ENCODE measurements at places on chromosomes 2 and 18.

DNA sequence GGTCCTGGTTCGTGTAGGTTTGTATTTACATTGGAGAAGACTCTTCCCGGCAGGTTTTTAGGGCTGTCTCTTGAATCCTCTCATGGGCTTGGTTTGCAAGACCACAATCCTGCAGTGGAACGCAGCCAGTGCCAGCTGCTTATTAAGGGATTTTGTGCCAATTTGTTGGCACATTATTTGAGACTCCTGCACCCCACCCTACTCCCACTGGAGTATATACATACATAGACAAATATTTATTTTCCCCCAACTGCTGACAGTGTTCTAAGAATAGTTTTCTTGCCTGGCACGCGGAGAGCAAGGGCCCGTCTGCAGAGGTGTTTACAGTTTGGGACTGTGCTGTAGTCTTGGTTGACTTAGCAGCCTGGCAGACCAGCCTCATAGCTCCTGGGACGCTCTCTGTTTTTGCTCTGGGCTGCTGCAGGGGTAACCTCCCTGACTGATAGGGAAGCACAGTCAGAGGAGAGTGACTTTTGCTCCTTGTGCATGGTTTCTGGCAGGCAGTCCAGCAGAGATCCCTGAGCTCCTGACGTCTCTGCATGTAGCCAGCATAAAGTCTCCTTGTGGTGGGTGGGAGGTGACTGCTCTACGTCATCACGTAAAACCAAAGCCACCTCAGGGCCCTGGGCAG lies 1.9 kb downstream of the LDLRAD4 start:
- DNase-seq: no peak

- DNase-seq: no peak
Observed at GRCh38 chr2:11343650-11344341, 640 bp downstream of the ROCK2 start.

GRCh38 chr2:20215183-20216040 lies 9.5 kb downstream of the SDC1 start:
- no peak for DNase-seq

- no peak for DNase-seq
Observed at GRCh38 chr18:60668583-60668982, 296.0 kb upstream of the MC4R start.

DNA sequence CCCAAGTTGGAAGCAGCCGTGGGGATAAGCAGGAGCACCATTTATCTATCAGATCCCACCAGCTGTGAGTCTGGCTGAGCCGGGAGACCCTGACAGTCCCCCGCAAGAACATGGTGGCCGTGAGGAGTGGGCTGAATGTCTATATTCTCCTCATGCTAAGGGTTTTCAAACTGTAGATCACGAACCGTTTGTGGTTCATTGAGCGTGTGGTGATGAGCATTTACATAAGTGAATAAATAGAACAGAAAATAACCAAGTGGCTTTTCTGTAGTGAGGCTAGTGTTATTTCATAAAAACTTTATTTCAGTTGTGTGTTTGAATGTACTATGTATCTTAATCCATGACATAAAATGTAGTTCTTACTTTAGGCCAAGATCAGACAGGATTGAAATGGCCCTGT lies 190.2 kb upstream of the APCDD1 start:
- DNase-seq: no peak

GRCh38 chr2:112923237-112923966 lies 12.4 kb downstream of the IL37 start:
- DNase-seq: no peak

DNA sequence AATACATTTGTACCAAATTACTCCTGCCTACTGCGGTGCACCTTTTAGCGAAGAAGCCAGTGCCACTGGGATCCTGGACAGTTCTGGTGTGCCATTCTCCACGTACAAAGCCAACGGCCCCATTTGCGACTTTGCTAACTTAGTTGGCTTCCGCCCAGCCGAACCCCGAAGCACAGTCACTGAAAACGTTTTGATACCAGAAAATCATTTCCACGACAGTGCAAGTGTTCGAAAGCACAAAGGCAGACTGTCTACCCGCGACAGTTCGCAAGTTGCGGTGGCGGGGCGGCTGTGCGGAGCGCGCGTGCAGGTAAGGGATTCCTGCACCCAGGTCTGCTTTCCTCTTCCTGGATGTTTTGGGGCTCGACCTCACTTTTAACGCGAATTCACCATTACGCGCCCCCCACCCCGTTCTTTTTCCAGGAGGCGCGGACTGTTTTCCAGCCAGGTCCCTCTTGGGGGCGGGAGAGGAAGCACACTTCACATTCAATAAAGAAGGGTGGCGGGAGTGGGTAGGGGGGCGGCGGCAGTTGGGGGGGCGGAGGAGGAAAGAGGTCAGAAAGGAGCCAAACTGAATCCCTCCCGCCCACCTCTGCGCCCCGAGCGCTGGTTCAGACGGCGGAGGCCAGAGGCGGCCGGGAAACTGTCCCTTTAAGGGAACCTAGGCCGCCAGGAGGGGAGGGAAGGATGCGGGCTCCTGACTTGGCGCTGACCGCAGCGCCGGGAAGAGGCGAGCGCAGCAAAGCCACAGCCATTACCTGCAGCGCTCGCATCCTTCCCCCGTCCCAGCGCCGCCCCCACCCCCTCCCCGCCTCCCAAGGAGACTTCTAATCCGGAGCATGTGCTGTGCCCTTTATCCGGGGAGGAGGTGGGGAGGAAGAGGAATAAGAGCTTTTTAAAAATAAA lies 107.4 kb upstream of the KCTD1 start:
- DNase-seq: no peak

DNA sequence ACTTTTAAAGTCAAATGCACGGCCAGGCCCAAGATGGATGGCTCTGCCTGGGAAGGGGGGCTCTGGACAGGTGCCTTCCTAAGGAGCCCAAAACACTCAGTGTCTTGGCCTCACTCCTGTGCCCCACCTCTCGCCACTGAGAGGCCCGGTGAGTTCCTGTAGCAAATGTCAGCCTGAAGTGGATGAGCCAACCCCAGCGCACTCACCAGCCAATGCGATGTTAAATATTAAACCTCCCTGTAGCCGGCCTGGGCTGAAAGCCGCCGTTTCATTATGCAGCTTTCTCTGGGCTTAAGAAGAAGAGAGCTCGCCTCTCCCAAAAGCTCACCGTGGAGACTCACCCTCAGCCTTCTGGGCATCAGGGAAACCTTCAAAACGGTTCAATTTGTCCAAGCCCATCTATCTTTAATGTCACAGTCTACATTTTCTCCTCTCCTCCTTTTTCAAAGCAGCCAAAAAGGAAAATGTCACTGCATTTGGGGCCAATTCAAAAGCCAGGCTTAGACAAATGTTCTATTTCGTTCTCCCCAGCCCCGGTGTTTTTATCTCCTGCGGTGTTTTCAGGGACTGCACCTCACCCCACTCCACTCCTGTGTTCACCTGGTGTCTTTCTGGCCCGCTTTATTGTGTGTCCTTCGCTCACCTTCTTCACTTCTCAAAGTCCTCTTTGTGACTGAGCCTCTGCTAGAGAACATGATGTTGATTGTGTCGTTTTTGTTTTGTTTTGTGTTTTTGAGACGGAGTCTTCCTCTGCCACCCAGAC lies 124.0 kb downstream of the NRP2 start:
- no peak for DNase-seq

- DNase-seq: no peak
Observed at GRCh38 chr2:60440767-60441163, 112.7 kb downstream of the BCL11A start.

DNA sequence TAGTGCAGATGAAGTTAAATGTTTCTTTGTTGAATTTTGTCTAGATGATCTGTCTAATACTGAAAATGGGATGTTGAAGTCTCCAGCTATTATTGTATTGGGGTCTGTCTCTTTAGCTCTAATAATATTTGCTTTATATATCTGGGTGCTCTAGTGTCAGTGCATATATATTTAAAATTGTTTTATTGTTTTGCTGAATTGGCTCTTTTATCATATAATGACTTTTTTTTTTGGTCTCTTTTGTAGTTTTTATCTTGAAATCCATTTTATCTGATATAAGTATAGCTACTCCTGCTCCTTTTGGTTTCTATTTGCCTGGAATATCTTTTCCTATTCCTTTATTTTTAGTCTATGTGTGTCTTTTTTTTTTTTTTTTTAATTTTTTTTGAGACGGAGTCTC lies 79.2 kb downstream of the COMMD1 start:
- no peak for DNase-seq

DNA sequence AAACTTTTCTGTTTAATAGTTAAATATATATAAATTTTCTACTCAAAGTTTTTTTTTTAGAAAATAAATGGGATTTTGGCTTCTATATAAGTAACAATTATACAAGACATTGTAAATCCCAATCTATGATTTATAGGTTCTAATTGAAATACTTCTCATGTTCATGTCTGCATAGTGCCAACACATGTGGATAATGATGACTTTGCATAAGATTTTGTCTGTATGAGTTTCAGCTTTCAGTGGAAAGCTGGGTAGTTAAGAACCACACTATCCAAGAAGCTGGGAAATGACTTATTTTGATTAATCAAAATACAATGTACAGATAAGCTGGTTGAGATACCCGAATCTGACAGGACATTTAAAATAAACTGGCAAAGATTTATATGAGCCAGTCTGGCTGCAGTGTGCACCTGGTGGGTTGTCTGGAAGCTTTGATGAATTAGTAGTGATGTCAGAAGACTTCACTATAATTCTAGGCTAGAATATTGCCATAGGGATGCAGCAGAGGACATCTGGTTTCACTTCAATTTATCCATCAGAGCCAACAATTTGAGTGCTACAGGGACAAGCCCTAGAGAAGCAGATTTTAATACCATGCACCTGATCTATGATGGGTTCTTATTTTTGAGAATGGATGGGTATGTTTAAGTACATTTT lies 45.4 kb downstream of the EML6 start:
- DNase-seq: no peak

DNA sequence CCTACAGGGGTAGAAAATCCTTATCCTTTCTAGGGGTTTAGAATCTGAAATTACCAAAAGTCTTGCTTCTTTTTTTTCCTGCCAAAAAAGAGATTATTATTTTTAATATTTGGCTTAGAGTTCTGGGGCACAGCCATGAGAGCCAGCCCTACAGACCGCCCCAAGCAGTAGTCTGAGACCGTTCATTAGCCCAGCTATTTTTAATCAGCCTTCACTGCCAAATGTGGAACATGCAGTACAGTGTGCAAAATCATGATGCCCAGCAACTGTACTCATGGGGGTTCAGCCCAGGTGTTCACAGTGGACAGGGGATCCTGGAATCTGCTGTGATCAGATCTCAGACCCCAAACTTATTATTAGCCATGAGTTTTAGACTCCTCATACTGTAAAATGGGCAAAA lies 60.4 kb downstream of the GRB14 start:
- DNase-seq: no peak

DNA sequence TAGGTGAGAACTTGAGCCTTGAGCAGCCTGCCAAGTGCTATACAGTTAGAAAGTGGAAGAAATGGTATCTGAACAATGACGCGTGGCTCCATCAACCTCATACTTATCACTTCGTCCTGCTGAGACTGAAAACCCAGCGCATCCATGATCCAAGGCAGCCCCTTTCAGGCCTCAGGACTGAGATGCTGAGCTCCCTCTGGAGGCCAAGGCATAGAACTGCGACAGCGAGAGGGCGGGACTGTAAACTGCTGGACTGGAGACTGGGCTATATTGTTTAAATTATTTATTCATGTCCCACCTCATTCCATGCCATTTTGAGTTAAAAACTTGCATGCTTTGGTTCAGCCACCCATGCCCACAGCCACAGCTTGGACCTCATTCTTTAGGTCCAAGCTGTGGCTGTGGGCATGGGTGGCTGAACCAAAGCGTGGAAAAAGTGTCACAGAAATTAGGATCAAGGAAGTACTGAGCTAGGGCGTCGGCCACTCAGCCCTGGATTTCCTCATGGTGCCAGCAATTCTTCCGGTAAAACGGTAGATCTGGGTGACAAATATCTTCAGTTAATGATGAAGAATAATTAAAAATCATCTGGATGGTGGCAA lies 195.5 kb downstream of the L3MBTL4 start:
- no peak for DNase-seq

DNA sequence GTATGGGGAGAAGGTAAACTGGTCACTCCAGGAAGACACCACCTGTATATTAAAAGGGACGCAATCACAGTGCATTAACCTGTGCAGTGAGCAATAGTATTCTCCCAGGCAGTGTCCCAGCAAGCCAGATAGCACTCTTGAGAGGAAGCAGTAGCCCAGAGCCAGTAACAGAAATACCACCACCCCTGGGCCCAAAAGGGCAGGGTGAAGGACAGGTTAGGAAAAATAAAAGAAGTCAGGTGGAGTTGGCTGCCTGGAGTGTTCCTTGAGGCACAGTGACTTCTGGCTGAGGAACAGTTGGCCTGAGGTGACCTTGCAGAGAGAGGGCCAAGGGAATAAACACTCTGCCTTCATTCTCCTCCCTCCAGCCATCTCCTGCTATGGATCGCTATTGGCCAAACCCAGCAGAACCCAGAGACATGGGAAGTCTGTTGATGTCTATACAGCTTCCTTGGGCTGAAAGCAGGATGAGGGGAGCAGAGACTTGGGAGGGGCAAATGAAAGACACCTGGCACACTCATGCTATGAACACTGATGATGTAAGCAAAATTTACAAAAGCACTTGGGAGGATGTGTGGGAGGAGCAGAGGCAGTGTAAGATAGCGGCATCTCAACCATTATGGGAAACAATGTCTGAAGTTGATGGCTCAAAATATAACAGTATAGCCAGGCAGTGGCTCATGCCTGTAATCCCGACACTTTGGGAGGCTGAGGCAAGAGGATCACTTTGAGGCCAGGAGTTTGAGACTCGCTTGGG lies 7.5 kb downstream of the C18orf32 start:
- DNase-seq: no peak

DNA sequence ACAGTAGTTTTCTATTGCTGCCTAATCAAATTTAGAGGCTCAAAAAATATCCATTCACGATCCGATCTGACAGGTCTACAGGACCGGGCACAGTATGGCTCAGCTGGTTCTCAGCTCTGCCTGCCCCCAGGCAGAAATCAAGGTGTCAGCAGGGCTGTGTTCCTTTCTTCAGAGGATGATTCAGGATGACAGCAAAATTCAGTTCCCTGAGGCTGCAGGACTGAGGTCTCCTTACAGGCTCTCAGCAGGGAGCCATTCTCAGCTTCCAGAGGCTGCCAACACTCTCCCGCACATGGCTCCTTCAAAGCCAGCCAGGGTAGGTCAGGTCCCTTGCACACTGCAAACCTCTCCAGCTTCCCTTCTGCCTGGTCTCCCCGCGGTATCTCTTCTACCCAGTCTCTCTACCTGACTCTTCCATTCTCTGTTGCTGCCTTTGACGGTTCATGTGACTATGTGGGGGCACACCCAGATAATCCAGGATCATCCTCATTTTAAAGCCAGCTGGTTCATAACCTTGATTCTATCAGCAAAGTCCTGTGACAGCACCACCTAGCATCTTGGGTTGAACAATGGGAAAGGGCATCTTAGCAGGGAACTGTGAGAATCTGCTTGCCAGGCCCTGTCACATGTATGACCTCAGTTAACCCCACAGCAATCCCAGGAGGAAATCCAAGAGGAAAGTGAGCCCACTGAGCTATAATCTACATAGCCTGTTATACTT lies 50.4 kb downstream of the UXS1 start:
- DNase-seq: no peak
